ENCODE measurements at places on chromosomes 12 and 14. TPM values are rescaled to one million over a fixed set of nuclear protein-coding genes. Genes with fewer than 3 reads are reported as not detected.

The EMP1 gene
- total RNA-seq: 345 TPM

DNA sequence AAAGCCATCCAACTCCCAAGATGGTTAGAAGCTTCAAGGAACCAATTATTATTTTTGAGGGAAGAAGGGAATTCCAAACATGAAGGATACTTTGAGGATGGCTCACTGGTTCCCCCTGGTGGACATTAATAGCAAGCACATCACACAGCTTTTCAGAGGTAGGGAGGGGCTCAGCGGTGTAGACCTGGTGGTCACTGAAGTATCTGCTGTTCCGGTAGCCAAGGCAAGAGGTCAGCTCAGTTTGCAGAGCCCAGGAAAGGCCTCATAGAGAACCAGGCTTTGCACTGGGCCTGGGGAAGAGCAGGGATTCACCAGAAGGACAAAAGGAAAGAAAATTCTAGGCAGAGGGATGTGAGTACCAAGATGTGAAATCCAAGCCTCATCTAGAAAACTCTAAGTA is 118.7 kb downstream of the KSR2 start:
- H3K36me3 ChIP-seq: no peaks in the 10 kb centered on the region
- no peaks in the 10 kb centered on the region for H3K4me1 ChIP-seq
- no peak overlapping the region for H3K4me3 ChIP-seq
- no peak overlapping the region for H3K27ac ChIP-seq
- H3K27me3 ChIP-seq: no peaks in the 10 kb centered on the region

DNA sequence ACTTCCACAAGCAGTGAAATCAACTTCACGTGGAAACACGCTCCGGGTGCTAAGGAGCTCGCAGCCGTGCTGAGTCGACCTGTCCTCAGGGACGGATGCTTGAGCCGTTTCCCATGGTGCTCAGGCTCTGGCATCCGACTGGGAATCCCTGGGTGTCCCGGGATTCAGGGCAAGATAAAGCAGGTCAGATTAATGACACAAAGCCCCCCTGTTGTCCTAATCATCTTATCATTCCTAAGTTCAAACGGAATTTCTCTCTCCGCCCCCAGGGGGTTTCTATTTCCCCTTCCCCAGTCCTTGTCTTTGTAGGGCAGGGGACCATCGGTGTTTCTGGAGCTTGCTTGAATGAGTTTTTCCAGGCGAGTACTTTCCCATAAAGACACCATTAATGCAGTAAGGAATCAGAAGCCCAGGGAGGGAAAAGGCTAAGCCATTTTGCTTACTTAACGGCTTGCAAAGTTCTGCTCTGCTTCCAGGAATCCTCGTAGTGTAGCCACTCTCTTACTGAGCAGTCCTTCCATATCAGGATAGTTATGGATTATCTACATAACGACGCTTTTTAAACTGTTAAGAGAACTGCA is 116.5 kb downstream of the TMEM132C start:
- H3K4me1 ChIP-seq: no peaks in the 10 kb centered on the region
- no peaks in the 10 kb centered on the region for H3K36me3 ChIP-seq
- no peak overlapping the region for H3K4me3 ChIP-seq
- H3K27me3 ChIP-seq: no peaks in the 10 kb centered on the region
- DNase-seq: no peak

DNA sequence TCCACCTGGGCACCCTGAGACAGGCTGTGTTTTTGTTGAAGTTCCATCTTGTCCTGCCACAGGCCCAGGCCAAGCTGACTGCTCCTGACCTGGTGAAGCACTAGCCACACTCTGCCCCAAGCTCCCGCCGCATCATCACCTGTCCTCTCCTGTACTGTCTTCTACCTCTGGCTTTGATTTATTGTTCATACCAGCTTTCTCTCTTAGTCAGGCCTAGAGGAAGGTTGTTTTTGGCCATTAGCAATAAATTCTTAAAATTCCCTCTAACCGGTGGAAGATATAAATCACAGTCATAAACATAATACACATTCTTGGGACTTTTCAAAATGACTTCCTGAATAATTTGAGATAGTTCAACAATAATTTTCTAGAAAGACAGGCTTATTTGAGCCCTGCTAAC is 169.4 kb downstream of the DAD1 start:
- H3K27me3 ChIP-seq: no peaks in the 10 kb centered on the region
- no peaks in the 10 kb centered on the region for H3K4me1 ChIP-seq
- H3K27ac ChIP-seq: no peak overlapping the region
- no peak overlapping the region for H3K4me3 ChIP-seq

- H3K4me1 ChIP-seq: no peaks in the 10 kb centered on the region
- H3K4me3 ChIP-seq: no peak overlapping the region
- no peak for DNase-seq
- no peak overlapping the region for H3K27ac ChIP-seq
- no peaks in the 10 kb centered on the region for H3K27me3 ChIP-seq
These were observed 25.1 kb downstream of the MOK start for GRCh38 chr14:102279688-102280348.

- H3K4me3 ChIP-seq: peak overlapping the region; percentile 97
- peak overlapping the region; percentile 94 for H3K27ac ChIP-seq
- DNase-seq: peak; percentile 42
- no peaks in the 10 kb centered on the region for H3K27me3 ChIP-seq
These were observed 718 bp downstream of the CCDC92 start for GRCh38 chr12:123971770-123972456.

DNA sequence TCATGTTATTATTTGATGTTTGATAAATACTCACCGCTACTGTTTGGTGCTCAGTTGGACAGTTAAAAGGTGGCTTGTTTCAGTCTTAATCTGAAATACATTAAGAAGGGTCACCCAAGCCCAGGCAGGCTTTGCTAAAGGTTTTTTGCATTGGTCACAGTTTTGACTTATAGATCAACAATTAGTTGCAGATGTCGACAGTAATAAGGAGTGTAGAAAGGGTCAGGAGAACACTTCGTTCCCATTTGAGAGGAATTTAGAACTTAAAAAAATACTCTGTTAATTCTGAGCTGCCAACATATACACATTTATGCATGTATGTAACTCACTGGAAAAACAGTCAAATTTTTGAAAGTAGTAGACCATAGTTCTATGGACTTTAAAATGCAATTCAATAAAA is 130.3 kb downstream of the TMEM30B start:
- no peaks in the 10 kb centered on the region for H3K4me1 ChIP-seq
- H3K27me3 ChIP-seq: no peaks in the 10 kb centered on the region
- no peaks in the 10 kb centered on the region for H3K36me3 ChIP-seq
- no peak for DNase-seq

DNA sequence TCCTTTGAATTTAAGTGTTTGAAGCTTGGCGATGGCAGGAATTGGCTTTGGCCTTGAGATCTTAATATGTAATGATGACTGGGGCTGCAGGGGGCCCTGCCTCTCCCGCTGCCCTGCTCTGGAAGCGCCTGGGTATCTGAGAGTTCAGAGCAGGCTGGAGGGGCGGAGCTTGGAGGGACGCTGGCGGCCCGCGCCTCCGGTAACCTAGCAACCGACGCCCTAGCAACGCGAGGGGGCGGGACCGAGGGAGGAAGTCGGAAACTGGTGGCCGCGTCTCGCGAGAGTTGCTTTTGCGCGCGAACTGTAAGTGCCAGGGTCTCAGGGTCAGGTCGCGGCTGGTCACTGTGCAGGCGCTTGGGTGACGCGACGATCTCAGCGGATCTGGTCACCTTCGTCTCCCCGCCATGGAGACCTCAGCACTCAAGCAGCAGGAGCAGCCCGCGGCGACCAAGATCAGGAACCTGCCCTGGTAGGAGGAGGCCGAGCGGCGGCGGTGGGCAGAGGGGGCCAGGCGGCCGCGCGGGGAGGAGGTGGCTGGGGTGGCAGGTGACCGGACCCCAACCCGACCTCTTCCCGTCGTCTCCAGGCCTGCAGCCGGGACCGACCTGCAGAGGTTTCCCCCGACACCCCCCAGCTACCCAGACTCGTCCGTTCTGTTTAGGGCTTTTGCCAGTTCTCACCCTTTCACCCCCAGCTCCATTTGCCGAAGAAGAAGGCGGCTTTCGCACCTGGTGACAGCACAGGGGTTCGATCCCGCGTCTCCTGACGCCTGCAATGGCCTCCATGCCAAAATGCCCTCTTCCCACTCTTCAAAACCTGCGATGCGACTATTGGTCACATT is at the start of gene RFC5:
Gene RFC5, plus strand, starts transcription at position 280 of the 841 bp plus-strand sequence. Its CDS starts 125 bp downstream, at position 405.
- peak; percentile 97 for DNase-seq
- no peaks in the 10 kb centered on the region for H3K27me3 ChIP-seq
- H3K4me1 ChIP-seq: peaks cover 6% of the 10 kb centered on the region
- H3K4me3 ChIP-seq: peak within 1 kb of the TSS; percentile 96

- H3K4me1 ChIP-seq: no peaks in the 10 kb centered on the region
- DNase-seq: no peak
- H3K27me3 ChIP-seq: no peaks in the 10 kb centered on the region
- no peak overlapping the region for H3K27ac ChIP-seq
- H3K4me3 ChIP-seq: no peak overlapping the region
These were observed 123.3 kb upstream of the MED13L start for GRCh38 chr12:116400636-116401372.

DNA sequence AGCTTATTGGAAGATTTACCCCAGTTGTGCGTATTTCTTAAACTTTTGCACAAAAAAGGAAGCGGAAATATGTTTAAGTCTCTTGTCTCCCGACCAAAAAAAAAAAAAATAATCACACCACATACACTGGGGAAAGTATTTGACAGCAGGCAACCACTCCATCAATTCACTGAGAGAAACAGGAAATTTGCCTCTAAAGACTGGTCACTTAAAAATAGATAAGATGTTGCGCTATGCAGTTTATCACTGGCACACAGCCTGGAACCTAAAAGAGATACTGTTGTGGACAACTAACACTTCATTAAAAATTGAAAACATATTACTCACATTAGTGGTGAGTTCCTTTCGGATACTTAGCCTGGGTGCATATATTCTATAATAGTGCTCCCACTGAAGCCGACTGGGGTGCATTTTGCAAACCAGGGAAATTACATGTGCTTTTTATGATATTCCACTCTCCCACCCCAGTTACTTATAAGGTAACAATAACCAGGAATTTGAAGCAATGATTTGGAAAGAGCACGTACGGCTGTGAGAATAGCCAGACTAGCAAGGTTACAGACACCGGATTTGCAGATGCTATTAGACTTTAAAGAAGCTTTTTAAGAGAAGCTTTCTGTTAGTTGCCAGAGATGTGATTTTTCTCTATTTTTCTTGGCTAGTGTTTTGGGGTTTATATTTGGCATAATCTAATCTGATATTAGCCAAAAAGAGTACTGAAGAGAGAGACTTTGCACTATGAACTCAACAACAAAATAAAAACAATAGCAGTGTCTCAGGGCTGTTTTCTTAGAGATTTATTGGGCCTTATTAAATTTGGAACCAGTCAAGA is 311.5 kb downstream of the NOVA1 start:
- H3K4me3 ChIP-seq: no peak overlapping the region
- H3K27ac ChIP-seq: peak overlapping the region; percentile 44
- H3K27me3 ChIP-seq: no peaks in the 10 kb centered on the region
- H3K4me1 ChIP-seq: peaks cover 3% of the 10 kb centered on the region
- no peaks in the 10 kb centered on the region for H3K36me3 ChIP-seq
- no peak for DNase-seq

DNA sequence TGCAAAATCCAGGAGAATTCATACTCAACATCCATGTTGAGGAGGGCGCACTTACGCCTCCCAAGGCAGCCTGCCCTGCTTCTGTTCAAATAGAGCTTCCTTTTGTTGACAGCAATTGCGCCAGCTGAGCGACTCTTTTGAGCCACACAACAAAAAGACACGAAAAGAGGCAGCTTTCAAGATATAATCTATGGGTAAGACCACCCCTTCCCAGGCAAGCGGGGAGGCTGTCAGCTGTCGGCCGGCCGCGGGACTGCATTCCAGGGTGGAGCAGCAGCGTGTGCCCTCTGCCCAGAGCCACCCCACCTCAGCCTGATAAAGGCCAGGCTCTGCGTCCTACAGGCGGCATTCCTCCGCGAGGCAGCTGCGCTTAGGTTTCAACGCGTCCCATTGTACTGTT is 15.8 kb upstream of the STAB2 start:
- no peak overlapping the region for H3K4me3 ChIP-seq
- no peak for DNase-seq
- peaks cover 6% of the 10 kb centered on the region for H3K27me3 ChIP-seq
- no peaks in the 10 kb centered on the region for H3K4me1 ChIP-seq

- no peak overlapping the region for H3K4me3 ChIP-seq
- no peak overlapping the region for H3K27ac ChIP-seq
- no peaks in the 10 kb centered on the region for H3K4me1 ChIP-seq
- H3K27me3 ChIP-seq: no peaks in the 10 kb centered on the region
- no peaks in the 10 kb centered on the region for H3K36me3 ChIP-seq
These were observed 31.1 kb downstream of the ZFYVE21 start for GRCh38 chr14:103746701-103747100.

DNA sequence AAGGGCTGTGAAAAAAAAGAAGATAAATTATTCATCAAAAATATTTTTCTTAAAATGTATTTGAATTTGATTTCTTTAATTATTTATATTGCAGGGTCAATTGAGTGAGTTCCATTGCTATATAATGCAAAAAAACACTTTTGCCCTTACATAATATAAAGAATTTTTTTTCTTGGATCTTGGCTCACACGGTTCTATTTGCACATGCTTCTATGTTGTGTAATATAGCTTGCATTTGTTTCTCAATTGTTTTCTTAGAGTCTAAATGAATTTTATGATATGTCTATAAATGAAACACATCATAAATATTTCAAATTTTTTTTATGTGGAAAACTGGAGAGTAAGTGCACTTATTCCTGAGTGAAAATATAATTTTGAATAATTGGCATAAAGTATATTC is 694.2 kb downstream of the SLC6A15 start:
- H3K4me1 ChIP-seq: no peaks in the 10 kb centered on the region
- H3K4me3 ChIP-seq: no peak overlapping the region
- DNase-seq: no peak
- H3K36me3 ChIP-seq: no peaks in the 10 kb centered on the region
- H3K27me3 ChIP-seq: no peaks in the 10 kb centered on the region

The PZP gene
- not detected for total RNA-seq

GRCh38 chr12:110135806-110136205 is 11.6 kb downstream of the IFT81 start:
- no peaks in the 10 kb centered on the region for H3K36me3 ChIP-seq
- no peak overlapping the region for H3K4me3 ChIP-seq
- H3K27ac ChIP-seq: no peak overlapping the region
- DNase-seq: no peak
- H3K27me3 ChIP-seq: no peaks in the 10 kb centered on the region
- H3K4me1 ChIP-seq: no peaks in the 10 kb centered on the region

- DNase-seq: no peak
- no peak overlapping the region for H3K4me3 ChIP-seq
- no peaks in the 10 kb centered on the region for H3K27me3 ChIP-seq
- H3K27ac ChIP-seq: no peak overlapping the region
These were observed 302.7 kb downstream of the CEP128 start for GRCh38 chr14:80638620-80639515.

DNA sequence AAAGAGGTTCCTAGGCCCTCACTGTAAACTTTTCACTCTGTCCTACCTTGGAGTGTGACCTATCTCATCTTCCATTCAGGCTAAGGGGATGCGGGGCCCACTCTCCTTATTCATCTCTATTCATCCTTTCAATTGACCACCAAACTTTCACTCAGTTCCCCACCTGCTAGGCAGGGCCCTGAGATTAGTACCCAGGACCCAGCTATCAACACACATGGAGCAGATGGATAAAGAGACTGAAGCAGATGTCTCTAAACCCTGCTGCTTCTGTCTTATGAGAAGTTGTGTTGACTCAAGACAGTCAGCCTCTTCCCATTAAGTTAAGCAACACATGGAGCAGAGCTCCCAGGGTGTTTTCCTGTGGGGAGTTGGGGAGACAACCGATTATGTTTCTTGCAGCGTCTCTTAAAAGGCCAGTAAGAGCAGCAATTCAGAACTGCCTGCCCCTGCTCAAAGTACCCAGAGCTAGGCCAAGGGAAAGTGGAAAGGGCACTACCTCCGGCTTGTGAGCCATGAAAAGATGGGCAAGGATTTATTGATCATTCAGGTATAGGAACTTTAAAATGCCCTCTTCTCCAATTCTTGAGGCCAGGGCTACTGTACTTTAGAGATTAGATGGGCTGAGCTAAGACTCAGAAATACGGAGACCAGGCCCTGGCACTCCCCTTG is 10.7 kb downstream of the KRT76 start:
- H3K27me3 ChIP-seq: no peaks in the 10 kb centered on the region
- no peaks in the 10 kb centered on the region for H3K4me1 ChIP-seq
- H3K36me3 ChIP-seq: no peaks in the 10 kb centered on the region
- no peak for DNase-seq
- H3K4me3 ChIP-seq: no peak overlapping the region

All from uterus (tissue), 4 donors.